ENCODE measurements at places on chromosomes 4 and X.

- no peak for DNase-seq
These were observed 101.8 kb downstream of the ARAP2 start for GRCh38 chr4:36142504-36142903.

GRCh38 chr4:78945651-78946179, 6.5 kb upstream of the PAQR3 start:
- DNase-seq, result no peak

- peak; percentile 63 for DNase-seq
These were observed 277.5 kb upstream of the AGTR2 start for GRCh38 chrX:115892787-115893671.

DNA sequence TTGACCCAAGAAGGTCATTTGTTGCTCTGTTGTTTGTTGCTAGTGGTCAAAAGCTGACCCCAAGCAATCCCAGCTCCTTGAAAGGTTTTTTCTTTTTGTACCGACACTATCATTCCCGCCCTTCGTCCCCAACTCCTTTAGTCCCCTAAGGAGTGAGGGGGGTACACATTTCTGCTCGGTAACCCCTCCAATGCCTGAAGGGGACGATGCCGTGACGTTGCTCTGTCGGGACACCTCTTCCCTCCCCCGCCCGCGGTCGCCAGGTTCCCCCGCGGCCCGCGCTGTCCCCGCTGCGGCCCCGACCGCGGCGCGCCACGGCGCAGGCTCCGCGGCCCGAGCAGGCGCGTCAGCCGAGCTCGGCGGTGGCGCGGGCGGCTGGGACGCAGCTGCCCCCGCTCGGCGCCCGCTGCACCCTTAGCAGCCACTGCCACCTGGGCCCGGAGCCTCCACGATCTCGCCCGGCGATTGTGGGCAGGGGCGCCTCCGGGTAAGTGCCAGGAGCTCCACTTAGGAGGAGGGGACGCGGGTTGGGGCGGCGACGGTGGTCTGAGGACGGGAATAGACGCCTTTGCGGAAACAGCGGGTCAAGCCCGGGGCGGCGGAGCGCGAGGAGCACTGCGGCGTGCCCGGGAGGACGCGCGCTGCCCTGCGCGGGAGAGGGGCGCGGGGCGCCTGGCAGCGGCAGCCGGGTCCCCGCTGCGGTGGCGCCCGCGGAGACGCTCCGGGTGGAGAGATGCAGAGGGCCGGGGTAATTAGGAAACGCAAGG, at the start of gene GLRB:
GLRB (plus strand) TSS at position 340 of the 767 bp plus-strand sequence. CDS start 1,875 bp downstream, outside the sequence.
- DNase-seq, result peak; percentile 57
